Motor neuron (in vitro differentiated cells): ENCODE measurements at places on chromosomes 12 and 14. TPM values are rescaled to one million over a fixed set of nuclear protein-coding genes. Genes with fewer than 3 reads are reported as not detected.

- ATAC-seq: no peak
Measured at GRCh38 chr14:94805680-94806288, 35.9 kb upstream of the GSC start.

- ATAC-seq: no peak
Measured at GRCh38 chr12:95286713-95287112, 69.1 kb downstream of the VEZT start.

GRCh38 chr12:106118381-106119130 is 20.2 kb downstream of the NUAK1 start:
- no peak for ATAC-seq

DNA sequence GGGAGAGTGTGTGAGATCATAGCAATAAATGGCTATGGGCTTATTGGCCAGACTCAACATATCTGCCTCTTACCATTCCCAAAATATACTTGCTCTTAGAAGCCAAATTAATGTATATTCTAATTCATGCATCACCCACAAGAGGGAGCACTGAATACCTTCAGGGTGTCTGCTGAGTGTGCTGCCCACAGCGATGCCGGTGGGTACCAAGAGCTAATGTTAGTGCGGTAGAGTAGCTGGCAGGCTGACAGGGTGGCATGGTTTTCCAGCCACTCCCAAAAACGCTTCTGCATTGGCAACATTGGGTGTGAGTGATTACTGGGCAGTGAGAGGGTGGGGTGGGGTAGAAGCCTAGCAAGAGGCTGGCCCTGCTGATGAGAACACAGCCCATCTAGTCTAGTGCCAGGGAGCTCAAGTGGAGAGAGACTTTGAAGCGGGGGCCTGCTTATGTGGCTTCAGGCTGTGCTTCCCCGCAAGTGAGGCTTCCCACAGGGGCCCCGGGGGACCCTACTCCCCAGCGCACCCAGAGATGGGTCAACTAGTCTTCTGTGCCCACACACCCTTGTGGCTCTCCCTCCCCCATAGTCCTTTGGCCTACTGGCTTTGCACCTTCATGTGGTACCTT is 9.2 kb upstream of the PLEKHD1 start:
- no peak for ATAC-seq

DNA sequence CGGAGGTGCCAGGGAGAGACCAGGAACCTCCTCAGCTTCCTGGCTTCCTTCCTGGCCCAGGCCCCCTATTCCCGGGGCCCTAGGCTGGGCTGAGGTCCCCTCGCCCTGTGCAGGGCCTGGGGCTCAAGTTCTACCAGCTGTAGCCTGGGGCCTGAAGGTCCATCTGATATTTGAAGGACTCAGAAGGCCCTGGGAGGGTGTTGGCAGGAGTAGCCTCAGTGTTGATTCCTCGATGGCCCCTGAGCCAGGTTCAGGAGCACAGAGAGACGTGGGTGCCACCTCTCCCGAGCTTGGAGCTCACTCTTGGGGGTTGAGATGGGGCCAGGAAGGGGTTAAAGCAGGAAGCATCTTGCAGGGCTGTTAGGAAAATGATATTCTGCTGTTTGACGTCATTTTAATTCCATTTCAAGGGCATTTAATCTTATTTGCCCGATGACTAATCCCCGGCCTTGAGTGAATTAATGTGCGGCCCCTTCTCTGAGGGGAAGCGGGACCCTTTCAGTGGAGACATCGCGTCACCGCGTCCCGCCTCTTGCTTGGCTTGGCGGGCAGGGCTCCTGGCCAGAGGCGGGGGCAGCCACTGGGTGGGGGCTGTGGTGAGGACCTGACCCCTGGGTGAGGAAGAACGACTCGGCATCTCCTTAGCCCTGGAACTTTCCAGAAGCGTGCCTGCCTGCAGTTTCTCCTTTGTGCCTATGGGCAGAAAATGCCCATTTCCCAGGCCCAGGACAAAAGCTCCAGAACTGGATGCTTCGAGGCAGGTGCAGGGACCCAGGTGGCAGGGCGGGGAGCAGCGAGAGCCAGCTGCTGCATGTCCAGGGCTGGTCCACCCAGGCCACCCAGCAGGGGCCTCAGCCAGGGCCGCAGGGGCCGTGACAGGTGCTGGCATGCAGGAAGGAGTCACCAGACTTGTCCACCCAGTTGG is 158.3 kb downstream of the KIF26A start:
- peak; percentile 65 for ATAC-seq

- no peak for ATAC-seq
Measured at GRCh38 chr12:28878629-28879028, 270.4 kb upstream of the FAR2 start.

- no peak for ATAC-seq
Measured at GRCh38 chr14:50725761-50726160, 57.7 kb upstream of the SAV1 start.

LGMN gene
- total RNA-seq: 65.0 and 74.6 TPM in 2 replicates

- no peak for ATAC-seq
Measured at GRCh38 chr12:78968226-78968625, 103.7 kb downstream of the SYT1 start.

GRCh38 chr14:63642656-63643382 is 1.1 kb upstream of the WDR89 start:
- no peak for ATAC-seq

GRCh38 chr14:38210587-38211216 is 3.0 kb downstream of the SSTR1 start:
- no peak for ATAC-seq

- ATAC-seq: peak; percentile 5
Measured at GRCh38 chr12:52871291-52872039, 22.7 kb upstream of the KRT78 start.

DNA sequence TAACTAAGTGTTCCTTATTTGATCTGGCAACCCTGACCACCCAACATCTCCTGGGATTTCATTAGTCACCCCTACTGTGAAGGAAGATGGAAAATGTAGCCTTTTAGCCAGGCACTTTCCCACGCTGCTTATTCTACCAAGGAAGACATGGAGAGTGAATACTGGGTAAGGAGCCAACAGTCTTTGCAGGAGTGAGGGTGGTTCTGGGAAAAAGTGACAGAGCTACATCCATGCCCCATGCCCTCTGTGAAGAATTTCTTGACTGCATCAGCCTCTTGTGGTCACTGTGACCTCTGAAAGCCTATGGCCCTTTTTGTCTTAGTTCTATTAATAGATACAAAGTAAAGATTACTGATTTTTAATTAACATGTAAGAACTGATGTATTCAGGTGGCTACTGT is 196.0 kb upstream of the EEA1 start:
- no peak for ATAC-seq

HCAR2 gene
- 0.38 and 0.53 TPM in 2 replicates for total RNA-seq

DNA sequence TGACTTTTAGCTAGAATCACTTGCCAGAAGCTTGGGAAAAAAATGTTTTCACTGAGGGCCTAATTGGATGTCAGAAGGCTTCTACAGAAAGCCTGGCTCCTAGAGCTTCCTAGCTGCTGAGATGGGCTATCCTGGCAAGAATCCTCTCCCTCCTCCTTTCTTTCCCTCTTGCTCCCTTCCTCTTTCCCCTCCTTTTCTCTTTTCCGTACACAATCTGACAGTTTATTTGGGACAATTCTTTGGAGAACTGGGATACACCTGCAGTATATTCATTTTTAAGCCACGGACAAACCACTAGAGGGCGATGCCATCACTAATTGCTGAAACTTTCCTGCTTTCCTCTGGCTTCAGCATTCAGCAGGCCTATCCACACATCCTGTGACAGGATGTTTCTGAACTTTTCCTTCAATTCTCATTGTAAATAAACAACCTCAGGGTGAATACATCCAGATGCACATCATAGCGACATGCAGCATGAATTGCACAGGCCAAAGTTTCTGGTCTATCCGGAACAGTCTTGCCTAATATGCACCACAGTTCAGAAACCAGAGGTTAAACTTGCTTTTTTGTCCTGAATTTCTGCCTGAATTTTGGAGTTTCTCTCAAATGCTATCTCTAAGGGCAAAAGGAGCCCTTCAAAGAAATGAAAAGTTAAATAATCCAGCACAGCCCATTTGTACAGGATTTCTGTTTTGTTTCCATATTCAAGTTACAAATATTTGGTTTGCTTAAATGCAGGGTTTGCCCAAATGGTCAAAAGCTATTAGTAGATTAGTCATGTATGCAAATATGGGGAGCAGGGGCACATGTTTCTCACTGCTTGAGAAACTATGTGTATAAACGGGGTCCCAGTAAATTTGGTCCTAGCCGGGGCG is 142.8 kb downstream of the PAWR start:
- ATAC-seq: peak; percentile 80

DNA sequence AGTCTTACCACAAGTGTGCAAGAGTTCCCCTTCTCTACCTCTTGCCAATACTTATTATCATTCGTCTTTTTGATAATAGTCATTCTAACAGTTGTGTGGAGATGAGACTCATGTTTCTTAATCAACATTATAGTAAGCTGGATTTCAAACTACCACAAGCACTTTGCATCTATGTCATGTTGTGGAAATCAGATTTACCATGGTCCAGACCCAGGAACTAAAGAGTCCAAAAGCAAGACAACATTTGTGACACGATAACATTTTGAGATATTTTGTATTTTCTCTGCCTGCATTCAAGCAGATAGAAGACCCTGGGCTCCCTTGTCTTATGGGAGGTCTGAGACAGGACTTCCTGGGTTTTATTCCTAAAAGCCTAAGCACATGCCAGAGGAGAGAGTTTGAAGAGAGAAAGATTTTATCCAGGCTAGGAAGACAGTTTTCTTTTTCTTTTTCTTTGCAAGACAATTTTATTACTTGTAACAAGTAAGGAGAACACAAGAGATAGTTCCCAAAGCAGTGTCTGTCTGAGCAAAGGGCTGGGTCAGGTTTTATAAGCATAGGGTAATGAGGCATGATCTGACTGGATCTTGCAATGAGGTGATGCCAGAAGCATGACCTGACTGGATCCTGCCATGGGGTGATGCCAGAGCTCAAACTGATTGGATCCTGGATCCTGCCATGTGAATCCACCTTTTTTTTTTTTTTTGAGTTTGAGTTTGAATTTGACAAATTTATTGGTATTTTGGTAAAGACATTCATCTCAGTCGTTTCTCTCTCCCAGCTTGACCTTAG is 180.5 kb upstream of the HMGA2 start:
- ATAC-seq: no peak
